HFFc6 (cell line): ENCODE measurements at places on chromosomes 2 and 18.

- DNase-seq, result peak; percentile 4
Observed at GRCh38 chr2:13919981-13920382, 712.5 kb upstream of the LRATD1 start.

GRCh38 chr18:40420675-40421074 lies 1534.4 kb upstream of the PIK3C3 start:
- no peak for DNase-seq

DNA sequence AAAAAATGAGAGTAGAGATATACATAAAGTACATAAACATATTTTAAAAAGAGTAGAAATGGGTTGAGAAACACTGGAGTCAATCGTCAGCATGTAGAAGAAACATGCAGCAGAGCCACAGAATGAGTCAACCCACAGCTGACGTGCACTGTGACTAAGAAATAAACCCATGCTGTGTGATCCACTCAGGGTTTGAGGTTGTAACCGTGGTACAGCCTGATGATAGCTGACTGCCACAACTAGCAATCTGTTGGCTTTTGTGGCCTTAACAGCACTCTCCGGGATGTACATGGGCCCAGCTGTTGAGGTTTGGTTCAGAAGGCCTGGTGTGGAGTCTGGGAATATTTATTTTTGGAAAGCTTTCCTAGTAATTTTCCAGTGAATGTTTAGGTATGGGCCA lies 554.4 kb upstream of the MEX3C start:
- DNase-seq, result no peak

DNA sequence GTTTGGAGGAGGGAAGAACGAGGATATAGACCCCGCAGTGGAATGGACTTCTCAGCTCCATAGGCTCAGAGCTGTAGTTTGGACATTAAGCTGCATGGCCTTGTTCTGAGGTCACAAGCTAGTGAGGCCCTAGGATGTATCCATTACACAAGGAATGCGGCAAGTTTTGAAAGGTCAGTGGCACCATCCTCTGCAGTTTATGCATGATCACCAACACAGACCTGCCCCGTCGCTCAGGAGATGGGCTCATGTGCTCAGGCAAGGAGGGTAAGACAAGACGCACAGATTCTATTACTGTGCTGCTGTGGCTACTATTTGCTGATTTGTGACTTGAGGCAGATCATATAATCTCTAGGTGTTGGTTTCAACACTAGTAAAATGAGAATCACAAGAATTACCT lies 110.9 kb downstream of the FAM161A start:
- no peak for DNase-seq

DNA sequence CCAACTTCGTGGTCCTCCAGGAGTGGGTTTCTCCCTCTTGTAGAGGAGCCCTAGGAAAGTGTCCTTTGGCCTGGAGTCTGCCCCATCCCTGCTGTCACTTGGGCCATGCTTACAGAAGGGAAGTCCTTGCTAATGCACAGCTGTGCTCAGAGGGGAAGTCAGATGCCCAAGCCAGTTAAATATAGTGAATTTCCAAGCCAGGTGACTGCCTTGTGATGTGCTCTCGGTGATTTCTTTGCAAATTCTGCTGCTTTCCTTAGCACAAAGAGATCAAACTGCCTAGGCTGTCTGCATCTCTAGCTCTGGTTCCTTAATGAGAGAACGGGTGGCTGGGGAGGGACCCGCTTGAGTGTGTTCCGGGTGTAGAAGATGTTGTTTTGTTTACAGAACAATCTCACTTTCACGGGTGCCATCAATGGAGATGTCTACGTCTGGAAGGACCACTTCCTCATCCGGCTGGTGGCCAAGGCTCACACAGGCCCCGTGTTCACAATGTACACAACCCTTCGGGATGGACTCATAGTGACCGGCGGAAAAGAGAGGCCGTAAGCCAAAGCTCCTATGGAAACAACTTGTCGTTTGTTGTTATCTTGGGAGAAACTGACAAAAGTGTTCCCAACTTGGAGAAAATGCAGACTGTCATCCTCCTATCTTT lies 91.4 kb downstream of the RTN4 start:
- no peak for DNase-seq

DNA sequence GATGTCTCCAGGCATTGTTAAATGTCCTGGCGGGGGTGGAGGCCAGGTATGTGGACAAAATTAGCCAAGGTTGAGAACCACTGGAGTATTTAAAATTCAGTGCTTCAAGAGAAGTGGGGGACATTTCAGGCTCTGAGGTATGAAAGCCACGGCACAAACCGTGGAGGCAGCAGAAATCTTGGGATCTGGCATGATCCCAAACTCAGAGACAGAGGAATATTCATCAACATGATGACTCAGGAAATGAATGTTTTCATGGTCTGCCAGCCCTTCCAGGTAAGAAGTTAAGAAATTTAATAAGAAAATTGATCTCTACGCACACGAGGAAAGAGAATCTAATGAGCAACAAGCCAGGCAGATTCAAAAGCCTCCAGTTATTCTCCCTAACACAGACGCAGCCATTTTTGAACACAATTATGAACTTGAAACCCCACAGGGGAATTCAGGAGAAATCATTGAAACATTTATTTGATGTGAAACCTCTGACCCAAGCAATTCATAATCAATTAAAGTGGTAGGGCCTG lies 11.3 kb upstream of the GRP start:
- no peak for DNase-seq

GRCh38 chr2:176582176-176582575 lies 312.9 kb downstream of the MTX2 start:
- DNase-seq, result no peak

- no peak for DNase-seq
Observed at GRCh38 chr2:168798076-168798887, 4.2 kb upstream of the NOSTRIN start.

DNA sequence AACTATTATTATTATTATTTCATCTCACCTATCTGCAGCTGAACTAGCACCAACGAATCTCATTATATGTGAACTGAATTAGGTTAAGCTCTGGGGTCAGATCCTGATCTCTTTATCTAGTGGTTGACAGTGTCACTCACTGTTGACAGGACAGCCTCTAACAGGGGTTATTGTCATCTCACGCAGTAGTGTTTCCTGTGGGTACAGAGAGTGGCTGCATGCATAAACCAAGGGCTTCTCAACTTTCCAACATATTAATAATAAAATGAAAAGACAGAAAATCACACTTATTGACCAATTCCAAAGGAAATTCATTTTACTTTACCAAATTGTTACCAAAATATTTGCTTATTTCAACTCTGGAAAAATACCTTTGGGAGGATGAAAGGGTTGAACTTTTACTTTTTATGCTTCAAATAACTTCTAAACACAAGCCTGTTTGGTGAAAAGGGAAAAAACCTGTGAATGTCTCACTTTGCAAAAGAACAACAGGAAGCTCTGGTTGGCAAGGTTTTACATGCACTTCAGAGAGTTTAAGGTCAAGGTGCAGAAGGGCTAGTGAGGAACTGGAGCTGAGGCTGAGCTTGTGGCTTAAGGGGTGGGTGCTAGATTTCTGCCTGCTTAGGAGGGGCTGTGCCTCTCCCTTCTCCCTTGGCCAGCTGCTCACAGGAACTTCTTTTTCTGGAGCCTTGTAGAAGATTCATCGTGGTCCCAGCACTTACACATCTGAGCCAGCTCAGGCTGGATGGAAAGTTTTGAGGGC lies 72.6 kb downstream of the CTAGE1 start:
- DNase-seq, result no peak

- DNase-seq, result no peak
Observed at GRCh38 chr18:78639006-78639950, 340.3 kb upstream of the SALL3 start.

DNA sequence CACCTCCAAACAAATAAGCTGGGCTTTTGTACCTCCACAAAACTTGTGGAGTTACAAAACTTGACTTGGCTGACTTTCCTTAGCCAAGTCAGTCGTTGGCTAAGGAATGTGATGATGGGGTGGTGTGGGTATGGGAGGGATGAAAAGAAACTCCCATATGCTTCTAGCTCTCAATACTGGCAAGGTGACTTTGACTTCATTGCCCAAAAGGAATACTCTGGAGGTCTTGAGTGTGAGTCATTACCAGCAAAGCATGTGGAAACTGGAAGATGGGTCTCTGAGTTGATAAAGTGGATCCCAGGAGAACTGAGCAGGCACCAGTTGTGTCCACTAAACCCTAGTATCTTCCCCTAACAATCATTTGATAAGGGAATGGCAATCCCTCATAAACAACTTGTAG lies 226.7 kb downstream of the GULP1 start:
- DNase-seq, result peak; percentile 37

DNA sequence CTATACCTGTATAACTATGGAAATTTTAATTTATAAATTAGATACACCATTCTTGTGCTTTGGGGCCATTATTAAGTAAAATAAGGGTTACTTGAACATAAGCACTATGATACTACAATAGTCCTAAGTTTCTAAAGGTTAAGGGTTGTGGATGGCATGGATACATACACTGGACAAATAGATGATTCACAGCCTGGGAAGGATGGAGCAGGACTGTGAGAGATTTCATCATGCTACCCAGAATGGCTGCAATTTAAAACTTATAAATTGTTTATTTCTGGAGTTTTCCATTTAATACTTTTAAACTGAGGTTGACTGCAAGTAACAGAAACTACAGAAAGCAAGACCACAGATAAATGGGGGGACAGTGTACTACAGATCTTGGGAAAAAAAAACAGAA lies 295.8 kb upstream of the ZNF804A start:
- DNase-seq, result no peak

DNA sequence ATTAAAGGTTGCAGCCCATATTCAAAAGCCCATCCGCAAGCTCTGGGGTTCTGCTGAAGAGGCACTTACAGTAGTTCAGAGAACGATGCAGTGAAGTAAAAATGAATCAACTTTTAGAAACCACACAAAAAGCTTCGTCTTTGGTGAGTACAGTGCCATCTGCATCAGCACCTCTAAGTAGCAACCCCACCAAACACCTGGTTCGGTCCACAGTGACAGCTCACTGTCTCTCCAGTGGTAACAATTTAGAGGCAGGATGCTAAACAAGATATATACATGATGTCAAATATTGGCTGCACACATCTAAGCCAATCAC lies 275.4 kb upstream of the TCF4 start:
- no peak for DNase-seq

DNA sequence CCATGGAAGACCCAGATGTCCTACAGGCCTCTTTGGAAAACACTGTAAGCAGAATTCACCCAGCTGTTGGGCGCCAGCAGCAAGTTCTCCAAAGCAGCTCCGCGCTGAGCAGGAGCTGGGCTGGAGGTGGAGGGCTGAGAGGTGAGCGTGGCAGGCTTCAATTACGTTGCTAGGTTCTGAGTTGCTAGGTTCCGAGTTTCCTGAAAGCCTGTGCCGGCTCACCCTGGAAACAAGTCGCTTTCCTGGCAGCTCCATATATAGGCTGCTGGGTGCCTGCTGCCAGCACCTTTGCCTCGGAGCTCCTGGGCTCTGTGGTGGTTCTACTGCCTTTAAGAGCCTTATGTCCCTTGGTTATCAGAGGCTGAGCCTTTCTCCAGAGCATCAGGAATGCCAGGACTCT lies 14.4 kb upstream of the EGR4 start:
- DNase-seq, result no peak

DNA sequence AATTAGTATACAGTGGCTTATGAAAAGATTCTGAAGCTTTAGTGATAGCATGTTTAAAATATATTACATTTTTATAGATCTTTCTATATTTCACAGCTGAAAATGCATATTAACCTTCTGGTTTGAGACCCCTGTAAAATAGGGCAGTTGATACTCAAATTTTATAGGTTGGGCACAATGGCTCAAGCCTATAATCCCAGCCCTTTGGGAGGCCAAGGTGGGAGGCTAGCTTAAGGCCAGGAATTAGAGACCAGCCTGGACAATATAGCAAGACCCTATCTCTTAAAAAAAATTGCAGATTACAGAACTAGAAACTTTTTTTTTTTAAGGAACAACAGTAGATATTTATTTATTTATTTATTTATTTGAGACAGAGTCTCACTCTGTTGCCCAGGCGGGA lies 31.2 kb downstream of the NBEAL1 start:
- DNase-seq, result no peak

DNA sequence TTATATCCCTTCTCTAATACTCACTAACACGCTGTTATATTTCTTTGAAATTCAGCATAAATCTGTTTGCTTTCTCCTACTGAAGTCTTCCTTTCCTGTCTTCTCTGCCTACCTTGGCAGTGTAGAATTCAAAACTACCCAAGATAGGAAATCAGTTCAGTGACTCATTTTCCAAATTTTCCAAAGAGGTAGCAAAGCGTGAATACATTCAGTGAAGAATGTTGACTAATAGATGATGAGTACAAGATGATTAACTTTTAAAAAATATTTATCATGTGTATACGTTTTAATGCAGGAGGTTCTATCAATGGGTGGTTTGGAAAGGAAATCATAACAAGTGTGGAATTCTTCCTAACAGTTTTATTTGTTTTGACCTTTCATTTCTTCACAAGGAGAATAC lies 201.9 kb upstream of the SLC8A1 start:
- DNase-seq, result peak; percentile 21

- DNase-seq, result peak; percentile 92
Observed at GRCh38 chr2:44100351-44100750, 68.3 kb upstream of the PPM1B start.

DNA sequence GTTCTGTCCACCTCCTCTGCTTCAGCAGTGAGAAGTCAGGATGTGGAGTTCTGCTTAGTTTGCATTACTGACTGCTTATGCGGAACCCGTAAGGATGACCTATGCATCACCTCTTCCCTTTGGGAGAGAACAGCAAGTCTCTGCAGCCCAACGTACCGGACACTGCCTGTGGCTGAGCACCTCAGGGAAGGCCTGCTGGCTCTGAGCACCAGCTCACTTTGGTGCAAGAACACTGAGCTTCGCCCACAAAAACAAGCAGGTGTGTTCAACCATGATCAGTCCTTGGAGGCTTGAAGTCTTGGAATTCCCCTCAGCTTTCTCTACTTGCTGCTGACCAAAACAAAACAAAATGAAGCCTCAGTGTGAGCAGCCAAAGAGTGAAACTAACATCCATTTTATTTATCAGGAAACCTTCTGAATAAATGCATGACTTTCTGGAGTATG lies 52.7 kb upstream of the NCK2 start:
- no peak for DNase-seq

DNA sequence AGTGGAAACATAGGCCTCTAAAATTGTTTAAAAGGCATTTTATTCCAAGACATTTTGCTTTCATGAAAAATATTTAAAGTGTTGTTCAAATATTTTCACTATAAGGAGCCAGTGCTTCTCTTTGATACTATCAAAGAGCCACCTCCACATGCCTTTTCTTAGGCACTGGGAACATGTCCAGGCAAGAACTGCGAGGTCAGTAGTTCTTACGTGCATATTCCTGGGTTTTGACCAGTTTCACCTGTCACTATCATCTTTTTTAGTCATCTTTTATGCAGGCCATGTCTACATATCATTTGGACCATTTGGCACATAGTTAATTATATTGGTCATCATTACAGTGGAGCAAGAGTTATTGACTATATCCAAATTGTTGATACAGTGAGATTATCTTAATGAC lies 195.3 kb downstream of the CCDC85A start:
- no peak for DNase-seq

DNA sequence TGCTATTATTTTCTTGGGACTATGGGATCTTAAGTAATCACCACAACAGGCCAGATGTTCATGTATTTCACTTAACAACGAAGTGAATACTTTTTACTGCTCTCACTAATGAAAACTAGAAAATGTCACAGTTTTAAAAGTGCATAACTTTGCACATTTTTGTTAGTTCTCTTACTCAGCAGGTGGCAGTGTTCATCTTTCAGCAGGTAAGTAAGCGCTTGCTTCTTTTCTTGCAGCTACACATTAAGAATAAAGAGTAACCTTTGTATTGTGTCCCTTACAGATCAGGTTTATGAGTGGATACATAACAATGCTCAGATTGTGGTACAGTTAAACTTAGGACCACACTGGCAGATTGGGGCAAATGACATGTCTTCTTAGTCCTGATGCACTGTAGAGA lies 61.0 kb downstream of the DAW1 start:
- DNase-seq, result no peak
